ENCODE measurements at places on chromosomes 16 and 17.

DNA sequence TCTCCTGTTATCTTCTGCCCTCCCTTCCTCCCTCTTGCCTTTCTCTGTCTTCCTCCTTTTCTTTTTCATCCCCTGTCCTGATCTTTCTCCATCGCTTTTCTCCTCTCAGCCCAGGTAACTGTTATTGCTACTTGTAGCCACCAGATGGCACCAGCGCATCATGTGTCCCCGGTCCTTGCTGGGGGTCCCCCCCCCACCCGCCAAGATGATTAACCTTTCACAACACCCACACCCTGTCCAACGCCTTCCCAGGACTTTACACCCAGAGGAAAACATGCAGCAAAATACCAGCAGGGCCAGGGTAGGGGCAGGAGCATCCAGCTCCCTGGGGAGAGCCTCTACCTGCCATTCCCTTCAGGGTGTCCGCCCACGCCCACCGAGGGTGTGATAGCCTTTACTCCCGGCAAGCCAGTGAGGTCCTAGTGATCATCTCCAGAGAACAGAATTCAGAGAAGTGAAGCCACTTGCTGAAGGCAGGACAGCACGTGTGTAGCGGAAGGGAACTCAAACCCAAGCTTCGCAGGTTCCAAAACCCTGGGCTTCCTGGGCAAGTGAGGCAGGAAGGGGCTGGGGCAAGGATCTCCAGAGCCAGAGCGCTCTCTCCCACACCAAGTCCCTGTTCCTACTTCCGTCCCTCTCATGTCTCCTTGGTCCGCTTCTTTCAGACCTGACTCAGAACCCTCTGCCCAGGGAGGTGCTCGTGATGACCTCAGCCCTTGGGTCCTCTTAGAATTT, 13.4 kb upstream of the TAC4 start:
- DNase-seq = no peak

- peak; percentile 2 for DNase-seq
Observed at GRCh38 chr17:248337-249235, 67.1 kb upstream of the DOC2B start.

GRCh38 chr16:57810197-57811031, 8.1 kb upstream of the KIFC3 start:
- DNase-seq = peak; percentile 47

DNA sequence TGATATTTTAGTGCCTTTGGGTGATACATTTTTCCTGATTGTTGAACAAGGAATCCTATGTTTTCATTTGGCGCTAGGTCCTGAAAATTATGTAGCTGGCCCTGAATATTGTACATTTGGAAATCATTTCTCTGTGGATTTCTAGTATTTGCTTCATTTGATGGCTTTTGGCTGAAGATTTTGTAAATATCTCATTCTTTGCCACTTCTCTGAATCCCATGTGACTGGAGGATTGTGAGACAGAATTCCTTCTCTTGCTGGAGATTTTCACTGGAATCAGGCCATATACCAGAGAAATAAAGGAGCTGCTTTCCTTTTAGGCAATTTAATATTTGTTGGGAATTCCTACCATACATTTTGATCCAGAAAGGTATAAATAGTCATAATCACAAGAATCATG, 8.6 kb downstream of the KRT28 start:
- no peak for DNase-seq

- no peak for DNase-seq
Observed at GRCh38 chr16:13439766-13440165, 480.2 kb upstream of the ERCC4 start.

DNA sequence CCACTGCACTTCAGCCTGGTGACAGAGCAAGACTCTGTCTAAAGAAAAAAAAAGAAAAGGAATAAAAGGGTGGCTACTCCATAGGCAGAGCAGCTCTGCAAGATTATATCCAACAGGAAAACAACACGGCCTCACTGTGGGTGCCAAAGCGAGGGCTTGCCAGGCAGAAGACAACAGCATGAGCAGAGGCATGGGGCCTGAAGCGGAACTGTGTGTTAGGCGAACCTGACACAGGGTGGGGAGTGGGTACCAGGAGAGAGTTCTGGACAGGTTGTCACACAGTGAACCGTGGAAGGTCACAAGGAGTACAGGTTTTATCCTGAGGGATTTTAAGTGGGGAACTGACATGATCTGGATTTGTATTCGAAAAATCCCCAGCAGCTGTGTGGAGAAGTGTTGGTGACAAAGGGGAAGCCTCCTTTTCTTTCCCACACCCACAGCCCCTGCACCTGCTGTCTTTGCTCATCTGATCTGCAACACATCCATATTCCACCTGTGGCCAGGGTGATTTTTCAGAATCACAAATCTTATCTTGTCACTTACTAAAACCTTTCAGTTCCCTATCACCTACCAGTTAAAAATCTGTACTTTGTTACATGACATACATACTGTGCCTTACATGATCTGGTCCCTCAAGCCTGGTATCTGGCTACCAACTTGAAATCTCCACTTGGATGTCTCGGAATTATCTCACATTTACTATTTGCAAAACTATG, 23.2 kb upstream of the ARHGAP17 start:
- no peak for DNase-seq

GRCh38 chr17:49513044-49513395, 17.9 kb downstream of the NGFR start:
- DNase-seq = no peak

- DNase-seq = peak; percentile 48
Observed at GRCh38 chr16:57884655-57885133, 82.4 kb upstream of the KIFC3 start.

DNA sequence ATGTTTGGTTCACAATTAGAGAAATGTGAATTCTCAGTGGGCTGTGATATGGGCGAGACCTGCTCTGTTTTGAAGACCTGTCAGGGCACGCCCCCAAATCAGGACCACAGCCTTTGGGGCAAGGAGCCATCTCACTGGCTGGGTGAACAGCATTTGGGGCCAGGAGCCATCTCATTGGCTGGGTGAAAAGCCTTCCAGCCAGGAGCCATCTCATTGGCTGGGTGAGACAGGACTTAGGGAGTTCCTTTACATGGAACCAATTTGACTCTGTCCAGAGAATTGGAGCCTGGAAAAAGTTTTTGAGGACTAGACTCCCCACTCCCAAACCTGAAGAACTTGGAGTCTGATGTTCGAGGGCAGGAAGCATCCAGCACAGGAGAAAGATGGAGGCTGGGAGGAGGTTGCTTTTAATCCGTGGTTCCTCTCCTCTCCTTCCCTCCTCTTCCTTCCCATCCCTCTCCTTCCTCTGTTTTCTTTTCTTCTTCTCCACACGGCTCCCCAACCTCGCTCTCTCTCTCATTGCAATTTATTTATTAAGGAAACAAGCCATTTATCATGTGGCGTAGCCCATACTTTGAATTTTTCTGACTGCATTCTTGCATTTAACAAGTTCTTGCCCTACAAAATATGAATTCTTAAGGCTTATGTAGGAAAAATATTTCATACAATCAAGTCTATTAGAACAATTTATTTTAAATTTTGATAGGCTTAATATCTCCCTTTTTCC, 19.7 kb downstream of the FOXL1 start:
- no peak for DNase-seq

- DNase-seq = no peak
Observed at GRCh38 chr17:3750926-3751325, 27.2 kb downstream of the HASPIN start.

DNA sequence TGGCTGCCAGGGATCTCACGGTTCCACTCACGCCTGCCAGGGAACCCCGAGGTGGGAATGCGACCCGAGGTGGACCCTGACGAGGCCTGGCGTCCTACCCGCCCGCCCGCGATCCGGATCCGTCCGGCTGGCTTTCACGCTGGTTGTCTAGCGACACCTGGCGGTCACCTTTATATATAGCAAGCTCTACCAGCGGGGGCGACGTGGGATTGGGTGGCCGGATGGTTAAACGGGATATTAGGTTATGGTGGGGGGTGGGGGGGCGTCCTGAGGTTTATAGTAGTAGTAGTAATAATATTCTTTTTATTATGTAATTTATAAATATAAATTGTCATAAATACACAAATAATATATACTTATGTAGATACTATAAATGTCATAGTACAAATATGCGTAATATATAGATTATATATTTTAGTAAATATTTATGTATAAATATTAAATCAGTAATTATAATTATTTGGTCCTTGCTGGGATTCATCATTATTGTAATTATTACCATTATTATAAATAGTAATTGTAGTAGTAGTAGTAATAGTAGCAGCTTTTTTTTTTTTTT, 136.9 kb downstream of the KCNJ12 start:
- DNase-seq = peak; percentile 84

DNA sequence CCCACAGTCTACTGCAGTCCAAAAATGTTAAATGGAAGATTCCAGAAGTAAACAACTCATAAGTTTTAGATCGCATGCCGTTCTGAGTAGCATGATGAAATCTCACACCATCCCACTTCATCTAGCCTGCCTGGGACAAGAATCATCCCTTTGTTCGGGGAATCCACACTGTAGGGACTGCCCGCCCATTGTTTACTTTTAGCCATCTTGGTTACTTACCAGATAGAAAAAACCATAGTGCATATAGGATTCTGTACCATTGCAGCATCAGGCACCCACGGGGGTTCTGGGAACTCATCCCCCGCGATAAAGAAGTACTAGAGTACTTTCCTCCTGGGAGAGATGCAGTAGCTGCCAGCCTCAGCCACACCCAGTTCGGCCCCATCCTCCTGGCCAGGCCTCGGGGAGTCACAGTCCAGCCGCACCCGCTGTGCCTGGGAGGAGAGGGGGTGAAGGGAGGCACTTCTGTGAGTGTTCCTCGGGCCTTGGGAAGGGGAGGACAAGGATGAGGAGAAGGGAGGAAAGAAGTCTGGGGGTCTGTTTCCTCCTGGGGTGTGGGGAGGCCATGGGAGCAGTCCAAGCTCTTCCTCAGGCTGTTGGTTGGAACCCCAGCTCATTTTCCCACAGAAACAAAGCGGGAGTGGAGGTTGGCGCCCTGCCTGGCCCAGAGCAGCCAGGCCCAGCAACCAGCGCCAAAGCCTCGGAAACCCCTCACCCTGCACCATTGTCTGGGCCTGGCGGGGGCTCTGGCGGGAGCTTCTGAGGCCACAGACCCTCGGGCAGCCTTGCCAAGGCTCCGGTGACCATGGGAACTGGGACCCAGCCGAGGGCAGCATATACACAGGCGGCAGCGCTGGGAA, 8.9 kb downstream of the TRIM47 start:
- no peak for DNase-seq

- no peak for DNase-seq
Observed at GRCh38 chr16:28301154-28301553, 8.8 kb downstream of the SBK1 start.

DNA sequence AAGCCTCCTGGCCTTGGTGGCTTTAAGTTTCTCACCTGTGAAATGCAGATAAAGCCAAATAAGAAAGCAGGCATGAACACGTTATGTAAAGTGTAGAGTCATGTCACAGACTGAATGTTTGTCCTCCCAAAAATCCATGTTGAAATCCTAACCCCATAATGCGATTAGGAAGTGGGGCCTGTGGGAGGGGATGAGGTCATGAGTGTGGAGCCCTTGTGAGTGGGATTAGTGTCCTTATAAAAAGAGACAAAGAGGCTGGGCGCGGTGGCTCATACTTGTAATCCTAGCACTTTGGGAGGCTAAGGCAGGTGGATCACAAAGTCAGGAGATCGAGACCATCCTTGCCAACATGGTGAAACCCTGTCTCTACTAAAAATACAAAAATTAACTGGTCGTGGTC, 19.5 kb upstream of the C16orf78 start:
- DNase-seq = no peak

DNA sequence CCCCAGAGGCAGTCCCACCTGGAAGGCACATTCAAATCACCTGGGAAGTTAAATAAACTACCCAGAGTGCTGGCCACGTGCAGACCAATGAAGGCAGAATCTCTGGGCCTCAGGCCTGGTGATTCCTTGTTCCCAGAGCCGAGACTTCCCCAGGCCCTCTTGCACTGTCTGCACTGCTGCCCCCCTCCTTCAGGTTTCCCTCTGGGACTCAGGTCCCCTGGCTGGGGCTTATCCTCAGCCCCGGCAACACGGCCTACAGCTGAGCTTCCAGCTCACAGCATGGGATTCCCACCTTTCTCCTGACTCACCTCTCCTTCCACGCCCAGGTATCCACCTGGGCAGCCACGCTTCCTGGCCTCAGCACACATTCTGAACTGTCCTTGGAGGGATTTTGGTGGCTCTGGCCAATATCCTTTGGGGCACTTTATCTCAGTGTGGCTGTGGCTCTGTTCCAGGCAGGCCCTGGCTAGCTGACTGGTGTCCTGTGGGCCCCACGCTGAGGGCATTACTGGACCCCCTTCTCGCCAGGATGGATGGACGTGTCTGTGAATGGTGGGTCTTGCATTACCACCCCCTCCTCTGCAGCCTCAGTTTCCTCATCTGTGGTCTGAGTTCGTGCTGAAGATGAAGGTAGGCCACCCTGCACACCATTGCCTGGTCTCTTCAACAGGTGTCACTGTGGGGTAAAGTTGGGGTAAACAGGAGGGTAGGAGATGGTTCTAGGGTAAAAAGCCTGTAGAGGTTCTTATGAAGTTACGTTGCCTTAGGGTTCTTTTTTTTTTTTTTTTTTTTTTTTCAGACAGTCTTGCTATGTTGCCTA, 165.7 kb downstream of the IRF8 start:
- DNase-seq = no peak

- DNase-seq = no peak
Observed at GRCh38 chr16:82340531-82340930, 170.5 kb upstream of the MPHOSPH6 start.

DNA sequence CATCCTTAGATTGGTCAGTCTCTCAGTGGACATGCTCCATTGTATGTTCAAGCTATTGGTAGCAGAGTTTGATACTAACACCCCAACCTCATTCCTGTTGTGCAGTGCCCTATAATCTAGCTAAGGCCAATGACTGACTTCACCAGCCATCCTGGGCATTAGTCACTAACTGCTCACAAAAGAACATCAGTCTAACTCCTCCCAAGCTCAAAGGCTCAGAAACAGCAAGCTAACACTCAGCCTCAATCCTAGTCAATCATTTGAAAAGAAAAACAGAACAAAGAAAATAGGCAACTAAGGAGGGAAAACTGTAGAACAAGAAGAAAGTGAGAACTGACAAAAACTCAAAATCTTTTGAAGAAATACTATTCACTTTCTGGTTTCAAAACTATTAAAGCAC, 199.1 kb upstream of the C17orf78 start:
- no peak for DNase-seq

- DNase-seq = no peak
Observed at GRCh38 chr16:83335076-83335475, 472.7 kb upstream of the HSBP1 start.

DNA sequence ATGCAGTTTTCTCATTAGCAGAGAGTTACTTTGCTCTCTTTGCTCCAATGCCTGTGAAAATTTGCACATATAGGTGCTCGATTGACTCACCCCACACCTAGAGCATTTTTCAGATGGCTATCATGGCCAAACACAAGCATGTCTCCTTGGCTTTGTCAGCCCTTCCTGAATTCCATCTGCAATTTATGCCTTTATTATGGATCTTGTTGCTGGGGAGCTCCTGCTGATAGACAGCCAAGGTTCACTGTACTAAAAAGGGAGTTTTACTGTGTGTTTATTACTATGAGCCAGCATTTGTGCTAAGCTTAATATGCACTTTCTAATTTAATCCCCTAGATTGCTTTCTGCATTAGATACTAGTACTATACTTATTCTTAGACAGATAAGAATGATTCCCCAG, 93.3 kb downstream of the TOX3 start:
- no peak for DNase-seq

- DNase-seq = no peak
Observed at GRCh38 chr17:21174186-21174585, 39.8 kb downstream of the TMEM11 start.

- no peak for DNase-seq
Observed at GRCh38 chr17:72295916-72296315, 175.1 kb downstream of the SOX9 start.

- no peak for DNase-seq
Observed at GRCh38 chr17:27856676-27857432, 36.3 kb downstream of the LYRM9 start.

GRCh38 chr16:79261481-79261940, 339.0 kb downstream of the MAF start:
- peak; percentile 73 for DNase-seq

Data from WTC11 (cell line).